ENCODE measurements at places on chromosomes 13 and 19. TPM values are rescaled to one million over a fixed set of nuclear protein-coding genes. Genes with fewer than 3 reads are reported as not detected.

- no peak overlapping the region for H3K4me3 ChIP-seq
- H3K27me3 ChIP-seq = no peaks in the 10 kb centered on the region
- no peaks in the 10 kb centered on the region for H3K36me3 ChIP-seq
- H3K4me1 ChIP-seq = peaks cover 6% of the 10 kb centered on the region
- no peak for DNase-seq
These were observed 86.4 kb downstream of the TSC22D1 start for GRCh38 chr13:44489751-44490150.

DNA sequence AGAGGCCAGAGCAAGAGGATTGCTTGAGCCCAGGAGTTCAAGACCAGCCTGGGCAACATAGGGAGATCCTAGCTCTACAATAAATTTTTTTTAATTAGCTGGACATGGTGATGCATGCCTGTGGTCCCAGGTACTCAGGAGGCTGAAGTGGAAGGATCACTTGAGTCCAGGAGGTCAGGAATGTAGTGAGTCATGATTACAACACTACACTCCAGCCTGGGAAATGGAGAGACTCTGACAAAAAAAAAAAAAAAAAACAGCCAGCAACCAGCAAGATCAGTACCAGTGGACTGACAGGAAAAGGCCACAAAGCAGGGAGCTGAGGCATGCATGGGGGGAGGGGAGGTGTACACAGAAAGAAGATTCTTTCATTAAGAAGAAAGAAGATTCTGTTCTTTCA lies 52.7 kb upstream of the RFXAP start:
- peaks cover 3% of the 10 kb centered on the region for H3K27me3 ChIP-seq
- no peak overlapping the region for H3K27ac ChIP-seq
- no peak for DNase-seq
- no peaks in the 10 kb centered on the region for H3K4me1 ChIP-seq
- H3K4me3 ChIP-seq = no peak overlapping the region

SPATA13 gene
- 8.3 TPM for total RNA-seq

GRCh38 chr13:46181840-46182490 lies at the start of gene LCP1:
TSS of gene LCP1 (minus strand) at chr13:46182177. CDS start at chr13:46159662, 22,515 bp downstream.
- H3K4me1 ChIP-seq = peaks cover 45% of the 10 kb centered on the region
- peak within 1 kb of the TSS; percentile 84 for H3K27ac ChIP-seq
- DNase-seq = peak; percentile 94

DNA sequence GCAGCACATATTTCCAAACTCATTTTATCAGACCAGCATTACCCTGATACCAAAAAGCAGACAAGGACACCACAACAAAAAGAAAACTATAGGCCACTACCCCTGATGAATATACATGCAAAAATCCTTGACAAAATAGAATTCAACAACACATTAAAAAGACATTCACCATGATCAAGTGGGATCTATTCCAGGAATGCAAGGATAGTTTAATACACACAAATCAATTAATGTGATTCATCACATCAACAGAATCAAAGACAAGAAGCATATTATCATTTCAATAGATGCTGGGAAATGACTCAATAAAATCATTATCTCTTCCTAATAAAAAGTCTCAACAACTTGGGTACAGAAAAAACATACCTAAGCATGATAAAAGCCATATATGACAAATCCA lies 11.2 kb downstream of the ZNF347 start:
- H3K4me1 ChIP-seq = no peaks in the 10 kb centered on the region
- peaks cover 3% of the 10 kb centered on the region for H3K36me3 ChIP-seq
- DNase-seq = no peak
- H3K4me3 ChIP-seq = no peak overlapping the region

DNA sequence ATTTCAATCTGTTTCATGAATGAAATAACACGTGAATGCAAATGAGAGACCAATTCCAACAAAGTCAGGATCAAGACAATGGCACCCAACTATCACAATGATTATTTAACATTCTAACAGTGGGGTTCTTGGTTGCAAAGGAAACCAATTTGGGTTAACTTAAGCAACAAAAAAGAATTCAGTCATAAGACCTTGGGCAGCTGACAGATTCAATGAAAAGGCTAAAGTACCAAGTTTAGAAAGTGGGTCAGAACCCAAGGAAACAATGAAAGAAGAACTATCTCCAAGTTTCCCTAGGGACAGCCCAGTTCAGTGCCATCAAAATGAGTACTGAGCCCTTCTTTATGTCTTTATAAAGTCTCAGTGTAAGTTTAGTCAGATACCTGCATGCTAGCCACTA lies 17.5 kb upstream of the SIGLEC14 start:
- DNase-seq = no peak
- H3K36me3 ChIP-seq = no peaks in the 10 kb centered on the region
- H3K27me3 ChIP-seq = peaks cover 22% of the 10 kb centered on the region
- no peak overlapping the region for H3K4me3 ChIP-seq
- H3K4me1 ChIP-seq = no peaks in the 10 kb centered on the region
- H3K27ac ChIP-seq = no peak overlapping the region

GRCh38 chr19:6573350-6573749 lies 17.6 kb downstream of the CD70 start:
- no peaks in the 10 kb centered on the region for H3K36me3 ChIP-seq
- H3K4me1 ChIP-seq = peaks cover 25% of the 10 kb centered on the region
- H3K27ac ChIP-seq = no peak overlapping the region
- no peaks in the 10 kb centered on the region for H3K27me3 ChIP-seq

DCT gene
- 0.10 TPM for total RNA-seq

WDR87 gene
- total RNA-seq = 0.07 TPM

DNA sequence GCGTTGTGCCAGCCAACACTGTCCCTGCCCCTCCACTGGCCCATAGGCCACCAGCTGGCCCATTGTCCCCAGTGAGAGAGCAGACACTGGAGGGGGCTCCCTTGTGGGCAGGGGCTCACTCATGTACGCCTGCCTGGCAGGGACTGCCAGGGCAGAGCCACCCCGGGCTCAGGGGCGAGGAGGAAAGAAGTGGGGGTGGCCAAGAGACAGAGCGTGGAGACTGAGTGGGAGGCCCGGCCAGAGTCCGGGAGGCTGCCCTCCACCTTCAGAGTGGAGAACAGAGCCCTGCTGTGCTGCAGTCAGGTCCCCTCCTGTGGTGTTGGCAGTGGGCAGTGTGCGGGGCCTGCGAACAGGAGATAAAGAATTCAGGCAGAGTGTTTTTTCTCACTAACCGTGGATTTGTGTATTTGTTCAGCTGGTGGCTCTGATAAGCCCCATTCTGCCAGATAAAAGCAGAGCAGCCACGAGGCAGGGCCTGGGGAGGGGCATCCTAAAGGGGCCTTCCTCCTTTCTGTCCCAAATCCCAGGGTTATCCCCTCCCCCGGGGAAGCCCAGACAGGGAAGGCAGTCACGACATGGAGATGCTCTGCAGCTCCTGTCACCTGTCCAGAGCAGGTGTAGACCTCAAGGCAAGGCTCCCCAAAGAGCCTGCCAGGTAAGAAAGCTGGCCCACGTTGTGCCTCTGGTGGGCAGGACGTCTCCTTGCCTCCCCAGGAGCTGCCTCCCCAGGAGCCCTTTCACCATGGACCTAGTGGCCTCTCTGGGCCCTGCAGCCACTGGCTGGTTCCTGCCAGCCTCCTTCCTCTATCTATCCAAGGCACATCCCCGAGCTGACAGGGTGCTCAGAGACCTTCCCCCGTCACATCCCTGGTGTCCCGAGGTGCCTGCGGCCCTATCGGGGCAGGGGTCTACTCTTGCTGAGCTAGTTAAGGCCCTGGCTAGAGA lies 33.0 kb downstream of the LYL1 start:
- H3K4me1 ChIP-seq = no peaks in the 10 kb centered on the region
- no peak overlapping the region for H3K4me3 ChIP-seq
- H3K36me3 ChIP-seq = no peaks in the 10 kb centered on the region
- DNase-seq = no peak

DNA sequence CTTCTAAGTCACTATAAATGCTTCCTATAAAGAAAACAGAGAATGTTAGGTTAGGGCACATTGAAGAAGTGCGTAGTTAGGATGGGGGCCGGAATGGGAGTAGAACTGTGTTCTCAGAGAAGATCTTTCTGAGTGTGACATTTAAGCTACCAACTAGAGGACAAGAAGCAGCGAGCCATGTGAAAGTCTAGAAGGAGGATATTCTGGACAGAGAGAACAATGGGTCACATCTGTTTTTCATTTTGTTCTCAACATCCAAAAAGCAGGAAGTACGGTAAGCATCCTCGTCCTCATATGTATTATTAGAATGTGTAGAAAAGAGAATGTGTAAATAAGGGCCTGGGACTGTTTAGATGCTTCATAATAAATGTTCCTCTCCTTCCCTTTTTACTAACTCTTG lies 44.5 kb upstream of the PARP4 start:
- H3K36me3 ChIP-seq = no peaks in the 10 kb centered on the region
- H3K4me3 ChIP-seq = no peak overlapping the region
- no peaks in the 10 kb centered on the region for H3K4me1 ChIP-seq
- H3K27me3 ChIP-seq = peaks cover 9% of the 10 kb centered on the region
- no peak for DNase-seq

GRCh38 chr13:24605923-24606372 lies 74.3 kb upstream of the ATP12A start:
- no peaks in the 10 kb centered on the region for H3K4me1 ChIP-seq
- no peak for DNase-seq
- H3K36me3 ChIP-seq = no peaks in the 10 kb centered on the region
- H3K27me3 ChIP-seq = no peaks in the 10 kb centered on the region
- no peak overlapping the region for H3K27ac ChIP-seq

DNA sequence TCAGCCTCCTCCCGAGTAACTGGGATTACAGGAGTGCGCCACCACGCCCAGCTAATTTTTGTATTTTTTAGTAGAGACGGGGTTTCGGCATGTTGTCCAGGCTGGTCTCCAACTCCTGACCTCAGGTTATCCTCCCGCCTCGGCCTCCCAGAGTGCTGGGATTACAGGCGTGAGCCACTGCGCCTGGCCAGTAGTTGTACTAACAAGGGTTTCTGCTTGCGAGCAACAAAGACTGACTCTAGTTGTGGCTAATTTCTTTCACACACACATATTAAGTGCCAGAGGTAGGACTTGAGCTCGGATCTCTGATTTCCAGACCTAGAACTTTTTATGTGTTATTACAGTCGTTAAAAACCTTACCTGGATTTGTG lies 635 bp upstream of the PCCA start:
- no peak for DNase-seq
- H3K27ac ChIP-seq = peak overlapping the region; percentile 65

RINL gene
- total RNA-seq = 67.0 TPM

DNA sequence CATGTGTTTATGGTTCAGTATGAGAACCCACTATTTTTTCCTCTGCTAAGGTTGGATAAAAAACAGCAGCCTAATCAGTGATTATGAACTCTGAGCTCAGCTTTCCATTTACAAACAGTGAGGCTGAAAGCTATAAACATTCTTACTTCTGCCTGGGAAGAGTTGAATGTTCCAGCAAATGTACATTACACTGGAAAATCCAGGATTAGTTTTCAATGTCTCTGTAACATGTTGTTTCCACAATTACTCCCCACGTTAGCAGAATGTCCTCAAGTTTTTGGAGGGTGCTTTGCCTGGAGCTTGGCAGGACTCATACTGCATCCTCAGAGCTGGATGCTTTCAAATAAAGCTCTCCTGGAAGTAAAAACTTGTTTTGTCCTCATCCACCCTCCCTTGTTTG lies 150.4 kb downstream of the POSTN start:
- H3K36me3 ChIP-seq = no peaks in the 10 kb centered on the region
- no peaks in the 10 kb centered on the region for H3K27me3 ChIP-seq
- no peak for DNase-seq
- no peak overlapping the region for H3K27ac ChIP-seq
- H3K4me3 ChIP-seq = no peak overlapping the region
- H3K4me1 ChIP-seq = no peaks in the 10 kb centered on the region

POU4F1 gene
- total RNA-seq = not detected

CCDC169 gene
- total RNA-seq = not detected

DNA sequence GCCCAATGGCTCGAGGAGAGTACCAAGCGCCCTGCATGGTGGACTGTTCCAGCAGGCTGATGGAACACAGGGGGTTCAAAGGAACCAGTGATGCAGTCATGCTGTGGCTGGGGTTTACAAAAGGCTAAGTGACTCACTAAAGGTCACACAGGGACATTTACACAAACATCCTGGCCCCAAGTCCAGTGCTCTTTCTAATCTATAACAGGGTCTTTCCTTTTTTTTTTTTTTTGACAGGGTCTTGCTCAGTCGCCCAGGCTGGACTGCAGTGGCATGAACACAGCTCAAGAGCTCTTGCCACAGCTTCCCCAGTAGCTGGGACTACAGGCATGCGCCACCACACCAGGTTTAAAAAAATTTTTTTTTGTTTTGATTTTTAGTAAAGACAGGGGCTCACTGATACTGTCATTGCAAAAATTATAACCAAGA lies 2.8 kb upstream of the SLC25A15 start:
- no peak for DNase-seq
- no peaks in the 10 kb centered on the region for H3K36me3 ChIP-seq
- no peak overlapping the region for H3K27ac ChIP-seq
- no peak overlapping the region for H3K4me3 ChIP-seq

DNA sequence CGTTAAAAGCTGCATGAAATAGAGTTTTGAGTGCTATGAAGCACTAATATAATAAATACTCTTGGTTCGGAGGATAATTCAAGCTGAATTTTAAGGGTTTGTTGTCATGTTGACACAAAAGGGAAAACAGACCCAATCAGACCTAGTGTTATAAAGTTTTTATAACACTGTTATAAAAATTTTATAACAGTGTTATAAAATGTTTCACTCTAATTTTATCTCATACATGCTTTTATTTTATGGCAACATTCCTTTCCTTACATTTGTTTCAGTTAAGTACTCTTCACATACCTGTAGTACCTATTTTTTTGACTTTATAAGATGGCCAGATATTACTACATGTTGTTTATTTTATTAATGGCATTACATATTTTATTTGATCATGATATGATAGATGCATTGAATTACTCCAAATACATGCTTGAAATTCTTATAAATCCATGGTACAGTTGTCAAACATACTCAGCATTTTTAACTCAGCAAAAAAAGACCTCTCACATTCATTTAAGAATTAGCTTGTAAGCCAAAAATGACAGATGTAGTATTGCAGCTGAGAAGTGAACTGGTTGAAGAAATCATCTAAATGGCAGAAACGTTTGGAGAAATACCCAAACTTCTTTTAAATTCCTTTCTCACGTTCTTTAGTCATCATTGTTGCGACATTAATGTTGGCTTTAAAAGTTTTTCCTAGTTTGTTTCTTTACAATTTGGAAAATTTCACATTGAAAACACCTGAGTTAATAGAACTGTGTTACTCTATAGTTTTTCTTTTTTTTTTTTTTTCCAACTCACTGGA lies 104.5 kb downstream of the PIBF1 start:
- H3K36me3 ChIP-seq = peaks cover 4% of the 10 kb centered on the region
- no peak overlapping the region for H3K27ac ChIP-seq
- H3K4me3 ChIP-seq = no peak overlapping the region
- no peak for DNase-seq

CEACAM8 gene
- total RNA-seq = not detected

DNA sequence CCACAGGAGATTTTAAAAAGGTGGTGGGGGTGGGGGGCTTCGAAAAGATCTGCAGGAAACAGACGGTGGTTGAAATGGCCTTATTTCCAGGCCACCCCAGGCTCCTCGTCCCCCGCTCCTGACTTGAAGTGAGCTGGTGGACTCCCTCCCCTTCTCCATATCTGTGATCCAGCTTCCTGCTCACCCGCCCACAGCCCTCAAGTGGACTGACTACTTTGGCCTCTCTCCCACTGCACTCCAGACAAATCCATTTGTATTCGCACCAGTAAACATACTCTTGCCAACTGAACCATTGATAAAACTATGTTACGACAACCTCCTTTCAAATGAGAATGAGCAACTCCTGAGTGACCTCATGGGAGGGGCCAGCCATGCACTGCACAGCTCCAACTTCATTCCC lies 259.5 kb downstream of the COL4A1 start:
- H3K4me3 ChIP-seq = no peak overlapping the region
- no peaks in the 10 kb centered on the region for H3K4me1 ChIP-seq
- no peaks in the 10 kb centered on the region for H3K27me3 ChIP-seq
- no peak overlapping the region for H3K27ac ChIP-seq
- no peak for DNase-seq

Measured in B cell (primary cell).